Endodermal cell (in vitro differentiated cells): ENCODE measurements at places on chromosomes 3 and 15. TPM values are rescaled to one million over a fixed set of nuclear protein-coding genes. Genes with fewer than 3 reads are reported as not detected.

DNA sequence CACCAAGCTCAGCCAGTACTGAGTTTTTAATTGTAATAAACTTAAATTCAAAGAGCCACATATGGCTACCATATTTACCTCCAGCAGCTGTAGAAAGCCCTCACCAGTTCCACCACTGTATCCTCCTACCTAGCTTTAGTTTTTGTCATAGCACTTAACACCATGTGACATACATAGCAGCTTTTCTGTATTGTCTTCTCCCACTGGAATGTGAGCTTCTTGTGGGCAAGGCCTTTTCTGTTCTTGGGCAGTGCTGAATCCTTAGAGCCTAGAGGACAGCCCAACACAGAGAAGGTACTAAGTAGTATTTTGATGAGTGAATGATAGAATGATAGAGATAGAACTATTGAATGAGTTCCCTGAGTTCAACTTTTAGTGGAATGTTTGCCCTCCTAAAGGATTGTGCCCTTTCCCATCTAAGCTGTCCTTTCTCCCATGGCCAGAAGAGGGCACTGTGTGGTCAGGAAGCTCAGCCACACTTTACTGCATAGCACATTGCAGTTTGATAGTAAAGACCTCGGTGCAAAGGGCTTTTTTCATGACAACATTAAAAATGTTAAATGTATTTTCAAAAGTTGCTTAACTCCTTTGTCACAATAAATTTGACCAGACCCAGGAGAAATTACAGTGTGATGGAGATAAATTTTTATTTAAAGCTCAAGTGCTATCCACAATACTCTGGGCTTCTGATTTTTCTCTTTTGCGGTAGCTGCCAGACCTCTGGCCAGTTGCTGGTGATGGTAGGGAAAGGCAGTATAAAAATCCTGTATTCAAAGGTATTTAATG lies 115.8 kb downstream of the GHSR start:
- H3K36me3 ChIP-seq, result peaks cover 88% of the 10 kb centered on the region
- no peak overlapping the region for H3K27ac ChIP-seq
- H3K4me3 ChIP-seq, result no peak overlapping the region
- H3K27me3 ChIP-seq, result no peaks in the 10 kb centered on the region
- no peaks in the 10 kb centered on the region for H3K4me1 ChIP-seq

The GSK3B gene
- total RNA-seq, result 55.2 to 58.8 TPM (median 57.3 TPM) in 3 replicates

- H3K4me3 ChIP-seq, result no peak overlapping the region
- no peaks in the 10 kb centered on the region for H3K4me1 ChIP-seq
- DNase-seq, result no peak
- no peaks in the 10 kb centered on the region for H3K27me3 ChIP-seq
These were observed 12.5 kb downstream of the MAP6D1 start for GRCh38 chr3:183812761-183813445.

The CILP gene
- 0.07 TPM in 1 of 3 replicates, not detected in the others for total RNA-seq

- no peaks in the 10 kb centered on the region for H3K4me1 ChIP-seq
- no peak overlapping the region for H3K4me3 ChIP-seq
- no peaks in the 10 kb centered on the region for H3K27me3 ChIP-seq
- H3K27ac ChIP-seq, result no peak overlapping the region
These were observed 149.2 kb upstream of the CTNNB1 start for GRCh38 chr3:41050144-41050543.

DNA sequence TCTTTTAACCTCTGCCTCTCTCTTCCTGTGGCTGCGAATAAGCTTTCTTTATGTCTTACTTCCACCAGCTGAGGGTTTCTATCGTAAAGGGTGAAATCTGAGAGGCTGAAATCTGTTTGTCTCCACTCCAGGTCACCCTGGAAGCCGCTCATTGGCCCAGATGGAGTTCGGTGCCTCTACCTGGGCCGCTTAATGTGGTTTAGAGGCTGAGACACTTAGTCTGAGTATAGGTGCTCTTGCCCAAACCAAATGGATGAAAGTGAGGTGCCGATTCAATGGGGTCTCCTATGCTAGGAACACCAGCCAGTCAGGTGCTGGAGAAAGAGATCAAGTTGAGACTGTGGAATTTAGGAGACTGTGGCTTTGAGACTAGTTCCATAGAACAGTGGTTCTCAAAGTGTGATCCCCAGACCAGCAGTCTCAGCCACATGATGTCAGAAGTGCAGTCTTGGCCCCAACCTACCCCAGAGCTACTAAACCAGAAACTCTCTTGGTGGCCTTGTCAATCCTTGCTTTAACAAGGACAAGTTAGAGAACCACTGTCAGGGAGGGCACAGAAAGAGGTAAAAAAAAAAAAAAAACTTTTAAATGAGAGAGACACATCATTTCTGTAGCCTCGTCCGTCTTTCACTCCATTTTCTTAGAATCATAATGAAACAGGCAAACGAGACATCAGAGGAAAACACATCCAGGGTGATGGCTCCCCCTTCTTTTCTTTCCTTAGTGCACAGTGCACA lies 54.9 kb upstream of the CCR2 start:
- no peaks in the 10 kb centered on the region for H3K4me1 ChIP-seq

GRCh38 chr3:152087153-152087552 lies 181.6 kb upstream of the MBNL1 start:
- H3K27me3 ChIP-seq, result no peaks in the 10 kb centered on the region
- no peak for DNase-seq
- H3K4me3 ChIP-seq, result no peak overlapping the region
- peaks cover 3% of the 10 kb centered on the region for H3K4me1 ChIP-seq
- H3K36me3 ChIP-seq, result no peaks in the 10 kb centered on the region

The TRAT1 gene
- total RNA-seq, result not detected in 2 replicates
